ENCODE measurements at places on chromosomes 3 and 15.

- no peak for DNase-seq
Observed at GRCh38 chr3:37308247-37308646, 133.9 kb upstream of the LRRFIP2 start.

GRCh38 chr3:156311431-156311830 is 191.1 kb downstream of the KCNAB1 start:
- DNase-seq: no peak

- DNase-seq: no peak
Observed at GRCh38 chr15:88057836-88058235, 198.7 kb downstream of the NTRK3 start.

GRCh38 chr3:178120367-178120766 is 415.9 kb upstream of the KCNMB2 start:
- no peak for DNase-seq

GRCh38 chr15:40244961-40245523 is 6.2 kb downstream of the PAK6 start:
- DNase-seq: no peak

GRCh38 chr3:123025642-123026521 is 1.7 kb downstream of the SEMA5B start:
- DNase-seq: no peak

- DNase-seq: no peak
Observed at GRCh38 chr15:69518806-69519205, 66.2 kb downstream of the RPLP1 start.

GRCh38 chr15:77012868-77013267 is 17.9 kb downstream of the PSTPIP1 start:
- DNase-seq: no peak

GRCh38 chr3:190645932-190646460 is 132.1 kb downstream of the IL1RAP start:
- DNase-seq: no peak

- DNase-seq: no peak
Observed at GRCh38 chr3:52218454-52218853, 7.0 kb downstream of the TLR9 start.

DNA sequence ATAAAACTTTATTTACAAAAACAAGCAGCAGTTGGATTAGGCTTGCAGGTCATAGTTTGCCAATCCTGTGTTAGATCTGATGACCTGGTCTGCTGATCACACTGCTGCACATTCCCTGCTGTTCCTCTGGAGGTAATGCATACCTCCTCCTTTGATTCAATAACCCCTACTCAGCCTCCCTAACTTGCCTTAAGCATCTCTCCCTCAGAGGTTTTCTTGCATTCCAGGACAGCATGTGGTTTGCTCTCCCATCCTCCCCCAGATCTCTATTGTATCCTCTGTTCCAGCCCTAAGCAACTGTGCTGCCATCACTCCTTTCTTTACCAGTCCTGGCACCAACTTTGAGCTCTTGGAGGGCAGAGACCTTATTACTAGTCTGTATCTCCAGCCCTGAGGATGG is 63.4 kb downstream of the CACNA2D3 start:
- no peak for DNase-seq

GRCh38 chr3:159169828-159170227 is 368.0 kb downstream of the MFSD1 start:
- DNase-seq: no peak
